ENCODE measurements at places on chromosomes 12 and 14.

DNA sequence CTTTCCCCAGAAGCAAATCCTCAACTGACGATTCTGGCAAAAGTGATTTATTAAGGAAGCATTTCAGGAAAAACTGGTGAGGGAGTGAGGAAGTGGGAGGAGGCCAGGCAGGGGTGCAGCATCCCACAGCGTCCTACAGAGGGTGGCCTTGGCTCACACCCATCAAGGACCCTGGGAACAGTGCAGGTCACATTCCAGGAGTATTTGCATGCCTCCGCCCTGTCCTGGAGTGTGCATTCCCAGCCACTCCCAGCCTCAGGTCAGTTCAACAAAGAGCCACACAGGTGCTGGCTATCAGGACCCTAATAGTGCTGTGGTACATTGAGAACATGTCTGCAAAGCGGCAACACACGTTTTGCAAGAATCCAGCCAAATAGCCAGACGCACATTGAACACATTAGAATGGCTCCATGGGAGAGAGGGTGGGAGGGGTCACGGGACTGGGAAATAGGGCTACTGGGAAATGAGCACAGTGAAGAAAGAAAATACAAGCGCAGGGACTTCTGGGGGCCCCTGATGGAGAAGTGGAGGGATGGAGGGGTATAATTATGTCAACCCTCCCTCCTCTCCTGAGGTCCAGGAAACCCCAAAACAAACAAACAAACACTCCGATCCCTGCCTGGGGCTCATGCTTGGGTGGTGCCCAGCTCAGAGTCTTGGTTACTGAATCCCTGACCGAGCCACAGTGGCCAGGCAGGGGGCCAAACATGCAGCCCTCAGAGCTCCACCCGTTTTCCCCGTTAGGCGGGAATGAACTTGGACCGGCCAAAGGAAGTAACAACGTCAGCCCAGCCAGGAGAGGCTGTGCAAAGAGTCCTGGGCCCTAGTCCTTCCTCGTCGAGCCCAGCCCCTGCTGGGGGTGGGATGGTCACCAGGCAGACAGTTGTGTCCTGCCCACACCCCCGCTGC, 36.5 kb downstream of the CMKLR1 start:
- DNase-seq: no peak

DNA sequence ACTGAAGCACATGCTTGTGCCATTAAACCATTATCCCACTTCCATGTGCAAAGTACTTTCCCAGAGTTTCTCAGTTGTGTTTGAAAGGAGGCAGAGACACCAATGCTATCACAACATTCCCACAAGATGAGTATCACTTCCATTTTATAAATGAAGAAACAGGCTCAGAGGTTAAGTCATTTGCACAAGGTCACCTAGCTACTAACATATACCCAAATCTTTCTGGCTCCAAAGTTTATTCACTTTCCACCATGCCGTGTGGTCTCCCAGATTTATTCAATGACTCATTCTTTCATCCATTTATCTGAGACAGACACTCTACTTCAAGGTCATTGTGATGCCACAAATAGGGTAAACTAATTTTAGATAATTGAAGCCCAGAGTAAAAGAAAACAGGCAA, 9.4 kb downstream of the ART4 start:
- no peak for DNase-seq

DNA sequence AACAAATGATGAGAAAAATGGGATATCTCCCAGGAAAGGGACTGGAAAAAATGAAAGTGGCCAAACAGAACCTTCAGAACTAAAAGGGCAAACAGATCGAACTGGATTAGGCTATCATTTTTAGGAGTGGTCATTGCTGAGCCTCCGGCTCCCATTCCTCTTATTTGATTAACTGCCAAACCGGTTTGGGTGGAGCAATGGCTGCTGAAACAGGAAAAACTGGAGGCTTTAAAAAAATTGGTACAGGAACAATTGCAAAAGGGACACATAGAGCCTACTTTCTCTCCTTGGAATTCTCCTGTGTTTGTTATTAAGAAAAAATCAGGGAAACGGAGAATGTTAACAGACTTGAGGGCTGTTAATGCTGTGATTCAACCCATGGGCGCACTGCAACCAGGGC, 49.7 kb downstream of the TNFAIP2 start:
- DNase-seq: no peak

DNA sequence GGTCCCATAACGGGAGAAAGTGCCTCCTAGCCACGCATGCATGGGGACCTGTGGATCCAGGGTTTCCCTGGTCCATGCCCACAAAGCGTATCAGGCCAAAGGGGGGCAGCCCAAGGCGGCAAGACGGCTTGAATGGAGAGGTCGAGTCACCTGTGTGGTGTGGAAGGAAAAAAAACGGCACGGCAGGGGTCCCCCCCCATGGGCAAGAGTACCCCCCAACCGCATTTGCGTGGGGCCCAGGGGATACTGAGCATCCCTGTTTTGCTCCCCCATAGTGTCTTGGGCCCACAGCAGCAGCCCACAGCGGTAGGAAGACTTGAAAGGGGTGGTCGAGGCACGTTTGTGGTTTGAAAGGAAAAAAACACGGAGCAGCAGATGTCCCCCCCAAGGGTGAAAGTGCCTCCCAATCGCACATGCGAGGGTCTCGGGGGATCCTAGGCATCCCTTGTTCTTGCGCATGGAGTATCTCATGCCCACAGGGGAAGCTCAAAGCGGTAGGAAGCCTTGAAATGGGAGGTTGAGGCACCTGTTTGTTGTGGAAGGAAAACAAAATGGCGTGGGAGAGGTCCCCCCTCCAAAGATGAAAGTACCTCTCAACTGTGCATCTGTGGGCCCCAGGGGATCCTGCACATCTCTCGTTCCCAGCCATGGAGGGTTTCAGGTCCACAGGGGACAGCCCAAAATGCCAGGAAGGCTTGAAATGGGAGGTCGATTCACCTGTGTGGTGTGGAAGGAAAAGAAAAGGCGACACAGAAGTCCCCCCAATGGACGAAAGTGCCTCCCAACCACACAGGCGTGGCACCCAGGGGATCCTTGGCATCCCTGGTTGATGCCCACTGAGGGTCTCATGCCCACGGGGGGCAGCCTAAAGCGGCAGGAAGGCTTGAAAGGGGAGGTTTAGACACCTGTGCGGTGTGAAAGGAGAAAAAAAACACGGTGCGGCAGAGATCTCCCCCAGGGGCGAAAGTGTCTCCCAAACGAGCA, 577.5 kb downstream of the ALG10 start:
- no peak for DNase-seq

DNA sequence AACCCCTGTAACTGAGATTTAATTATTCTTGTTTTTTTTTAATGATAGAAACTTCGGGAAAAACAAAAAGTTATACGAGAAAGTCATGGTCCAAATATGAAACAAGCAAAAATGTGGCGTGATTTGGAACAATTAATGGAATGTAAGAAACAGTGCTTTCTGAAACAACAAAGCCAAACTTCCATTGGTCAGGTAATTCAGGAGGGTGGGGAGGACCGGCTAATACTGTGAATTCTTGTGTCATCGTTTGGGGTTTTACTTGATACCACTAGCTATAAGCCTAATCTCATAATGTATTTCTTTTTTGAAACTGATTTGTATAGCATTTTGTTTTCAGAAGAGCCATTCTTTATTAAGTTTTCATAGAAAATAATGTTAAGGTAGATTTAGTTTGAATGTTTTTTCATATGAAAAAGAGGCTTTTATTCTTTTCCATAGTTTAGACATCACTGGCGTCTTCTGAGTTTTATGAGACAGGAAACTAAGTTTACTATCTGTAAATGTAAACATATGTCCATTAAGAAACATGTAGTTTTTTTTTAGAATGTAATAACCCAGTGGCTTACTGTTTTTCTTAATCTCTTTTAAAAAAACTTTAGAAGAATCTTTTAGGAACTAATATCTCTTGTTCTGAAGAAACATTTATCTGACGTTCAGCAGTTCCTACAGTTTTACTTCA, 62.9 kb upstream of the ATP2A2 start:
- DNase-seq: no peak

- DNase-seq: no peak
Observed at GRCh38 chr14:99191395-99192027, 80.5 kb downstream of the BCL11B start.

DNA sequence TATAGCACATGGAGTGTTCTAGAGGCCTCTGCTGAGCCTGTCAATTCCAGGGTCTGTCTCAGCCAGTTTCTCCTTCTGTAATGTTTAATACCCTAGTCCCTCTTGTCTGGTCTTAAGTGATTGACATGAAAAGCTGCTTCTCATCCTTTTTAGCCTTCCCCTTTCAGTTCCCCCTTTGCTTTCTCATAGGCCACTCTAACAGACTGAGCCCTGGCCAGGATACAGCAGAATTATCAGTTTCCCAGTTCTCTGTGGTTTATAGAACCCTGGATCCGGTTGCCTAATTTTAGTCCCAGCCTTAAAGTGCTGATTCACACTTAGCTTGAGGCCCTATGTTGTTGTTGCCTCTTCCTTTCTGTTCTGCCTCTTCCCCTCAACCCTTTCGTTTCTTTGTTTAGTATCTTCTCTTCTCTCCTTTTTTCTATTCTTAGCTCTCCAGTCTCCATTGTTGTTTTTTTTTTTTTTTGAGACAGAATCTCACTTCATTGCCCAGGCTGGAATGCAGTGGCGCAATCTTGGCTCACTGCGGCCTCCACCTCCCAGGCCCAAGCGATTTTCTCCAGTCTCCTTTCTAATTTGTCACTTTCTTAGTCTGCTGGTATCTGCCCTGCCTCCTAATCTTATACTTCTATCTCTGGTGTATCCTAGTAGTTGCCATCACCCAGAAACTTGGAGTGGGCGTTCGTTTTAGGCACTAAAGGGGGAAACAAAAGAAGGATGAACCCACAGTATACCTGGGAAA, 2.9 kb upstream of the BIN2 start:
- DNase-seq: no peak

DNA sequence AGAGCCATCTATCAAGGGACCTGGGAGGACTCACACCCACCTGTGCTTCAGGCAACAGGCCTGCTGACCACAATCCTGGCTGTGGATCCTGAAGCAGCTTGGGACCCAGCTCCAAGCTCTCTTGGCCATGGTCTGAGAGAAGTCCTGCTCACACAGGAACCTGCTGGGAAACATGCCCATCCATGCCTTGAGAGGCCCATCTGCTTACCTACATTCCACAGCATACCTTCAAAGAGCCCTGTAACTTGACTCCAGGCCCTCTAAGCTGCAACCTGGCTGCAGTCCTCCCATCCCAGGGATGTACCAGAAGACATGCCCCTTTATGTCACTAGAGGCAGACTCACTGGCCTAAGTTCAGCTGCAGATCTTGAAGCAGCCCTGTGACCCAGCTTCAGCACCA, 61.7 kb upstream of the AMIGO2 start:
- DNase-seq: no peak

DNA sequence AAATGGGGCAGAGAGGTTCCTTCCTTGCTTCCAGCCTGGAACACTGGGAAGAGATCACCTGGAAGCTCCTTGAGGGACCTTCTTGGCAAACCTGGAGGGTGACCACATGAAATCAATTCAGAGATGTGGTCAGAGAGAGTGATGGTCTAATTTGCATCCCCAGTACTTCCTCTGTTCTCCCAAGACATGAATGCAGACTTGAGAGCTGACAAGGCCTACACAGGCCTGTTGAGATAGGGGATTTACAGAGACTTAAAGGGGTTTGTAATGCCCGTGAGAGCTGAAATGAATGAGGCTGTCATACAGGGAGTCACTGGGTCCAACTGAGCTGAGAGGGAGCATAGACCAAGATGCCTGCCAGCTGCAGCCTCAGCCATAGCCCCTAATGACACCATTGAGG, 45.1 kb downstream of the TMX1 start:
- no peak for DNase-seq

DNA sequence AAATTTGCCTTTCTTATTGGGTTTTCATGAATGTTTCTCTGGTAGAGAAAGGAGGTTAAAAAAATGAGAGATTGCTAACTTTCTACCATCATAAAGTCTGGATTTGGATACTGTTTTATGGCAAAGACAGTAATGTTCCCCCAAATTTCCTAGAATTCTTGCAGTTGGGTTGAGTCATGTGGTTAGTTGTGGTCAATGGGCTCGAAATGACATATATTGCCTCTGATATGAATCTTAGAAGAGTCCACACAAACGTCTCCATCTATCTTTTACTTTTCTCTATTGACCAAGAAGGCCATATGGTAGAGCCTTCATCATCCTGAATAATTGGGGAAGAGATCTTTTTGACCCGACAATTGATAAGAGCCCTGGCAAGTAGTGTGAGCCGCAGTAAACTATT, 119.5 kb upstream of the PMCH start:
- no peak for DNase-seq

DNA sequence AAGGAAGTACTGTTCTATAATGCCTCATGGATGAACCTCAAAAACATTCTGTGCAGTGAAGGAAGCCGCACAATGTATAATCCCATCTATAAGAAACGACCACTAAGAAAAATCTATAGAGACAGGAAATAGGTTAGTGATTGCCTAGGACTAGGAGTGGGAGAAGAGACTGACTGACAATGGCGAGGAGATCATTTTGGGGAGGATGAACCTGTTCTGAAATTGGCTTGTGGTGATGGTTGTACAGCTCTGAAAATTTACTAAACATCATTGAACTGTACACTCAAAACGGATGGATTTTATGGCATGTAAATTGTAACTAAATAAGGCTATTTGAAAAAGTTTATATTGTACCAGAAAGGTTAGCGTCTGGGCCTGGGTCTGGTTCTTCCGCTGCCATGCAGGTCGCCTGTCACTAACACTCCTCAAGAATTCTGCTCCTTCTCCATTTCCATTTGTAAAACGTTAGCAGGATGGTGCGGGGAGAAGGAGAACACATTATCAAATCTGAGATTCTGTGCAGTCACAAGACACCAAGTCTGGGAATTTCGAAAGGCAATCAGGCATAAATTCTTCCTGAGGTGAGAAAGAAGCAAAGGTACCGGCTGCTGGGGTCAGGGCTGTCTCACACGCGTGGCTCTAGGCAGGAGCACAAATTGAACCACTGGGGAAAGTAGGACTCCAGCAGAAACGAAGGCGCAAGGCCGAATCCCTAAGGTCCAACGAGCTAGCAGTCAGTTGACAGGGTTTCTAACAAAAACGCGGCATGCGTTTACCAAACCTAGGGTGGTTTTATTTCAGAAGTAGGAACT, 845 bp upstream of the COCH start:
- DNase-seq: no peak

DNA sequence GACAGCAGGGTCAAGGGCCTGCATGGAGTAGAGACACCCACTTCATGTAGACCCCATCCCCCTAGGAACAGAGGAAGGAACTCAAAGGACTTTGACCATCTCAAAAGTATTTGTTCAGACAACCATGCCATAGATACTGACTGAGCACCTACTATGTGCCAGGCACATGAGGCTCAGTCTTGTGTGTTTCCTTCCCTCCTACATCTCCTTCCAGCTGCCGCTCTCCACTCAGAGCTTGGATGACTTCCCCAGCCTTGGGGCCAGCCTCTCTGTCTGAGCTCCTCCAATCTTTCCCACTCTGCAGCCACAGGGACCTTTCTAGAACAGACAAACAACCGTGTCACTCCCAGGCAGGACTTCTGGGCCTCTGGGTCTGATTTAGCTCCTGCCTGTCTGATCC, 2.5 kb downstream of the TRPV4 start:
- no peak for DNase-seq

GRCh38 chr14:61296151-61296550, 15.0 kb upstream of the TMEM30B start:
- no peak for DNase-seq

- DNase-seq: no peak
Observed at GRCh38 chr14:20387576-20387975, 25.7 kb downstream of the TEP1 start.

Data from stimulated activated naive CD8-positive, alpha-beta T cell treated with anti-CD3 and anti-CD28 coated beads, Interleukin-15, Interleukin-2, amounts not matched to agents 100 U/mL and 50 U/mL, for 24 hours (primary cell).